Thymus (tissue), 14 donors: ENCODE measurements at places on chromosomes 4 and X.

GRCh38 chrX:135170877-135171519, at the start of gene CT55:
CT55 (minus strand) TSS chrX:135171398; CDS start chrX:135171171, 227 bp downstream.
- DNase-seq = no peak

GRCh38 chr4:12123707-12124106, 695.0 kb upstream of the HS3ST1 start:
- DNase-seq = no peak

- DNase-seq = no peak
Observed at GRCh38 chr4:26242451-26242850, 78.4 kb upstream of the RBPJ start.

DNA sequence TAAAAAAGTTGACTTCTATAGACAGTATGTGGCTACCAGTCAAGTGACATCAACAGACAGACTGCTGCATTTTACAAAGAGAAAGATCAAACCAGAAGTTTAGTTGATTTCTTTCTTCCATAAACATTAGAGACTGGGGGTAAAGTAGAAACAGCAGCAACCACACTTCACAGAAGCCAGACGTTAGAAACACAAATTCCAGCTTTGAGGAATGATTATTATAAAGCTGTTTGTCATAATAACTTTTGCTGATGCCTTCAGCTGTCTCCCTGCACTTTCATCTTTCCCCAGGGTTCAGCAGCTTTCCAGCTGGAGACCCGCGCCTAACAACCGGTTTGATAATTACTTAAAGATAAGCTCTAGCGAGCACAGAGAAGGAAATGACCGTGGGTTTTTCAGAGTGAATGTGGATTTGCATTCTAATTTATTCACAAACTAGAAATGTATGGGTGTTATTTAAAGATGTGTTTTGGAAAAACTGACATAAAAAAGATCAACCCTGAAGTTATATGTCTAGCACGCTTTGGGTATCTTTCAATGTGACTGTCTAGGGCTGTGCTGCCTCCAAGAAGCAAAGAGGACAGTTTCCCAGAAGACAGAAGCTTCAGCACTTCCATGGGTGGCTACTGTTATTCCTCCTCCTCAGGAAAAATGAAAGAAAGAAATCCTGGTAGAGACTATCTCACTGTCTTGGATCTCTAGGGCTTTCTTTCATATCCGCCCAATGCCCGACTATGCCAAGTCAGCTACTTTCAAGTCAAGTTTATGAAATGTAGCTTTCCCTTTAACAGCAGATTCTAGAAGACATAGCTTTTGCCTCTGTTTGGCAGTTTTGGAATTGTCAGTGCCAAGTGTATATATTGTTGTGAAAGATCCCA, 15.0 kb upstream of the ENAM start:
- no peak for DNase-seq

DNA sequence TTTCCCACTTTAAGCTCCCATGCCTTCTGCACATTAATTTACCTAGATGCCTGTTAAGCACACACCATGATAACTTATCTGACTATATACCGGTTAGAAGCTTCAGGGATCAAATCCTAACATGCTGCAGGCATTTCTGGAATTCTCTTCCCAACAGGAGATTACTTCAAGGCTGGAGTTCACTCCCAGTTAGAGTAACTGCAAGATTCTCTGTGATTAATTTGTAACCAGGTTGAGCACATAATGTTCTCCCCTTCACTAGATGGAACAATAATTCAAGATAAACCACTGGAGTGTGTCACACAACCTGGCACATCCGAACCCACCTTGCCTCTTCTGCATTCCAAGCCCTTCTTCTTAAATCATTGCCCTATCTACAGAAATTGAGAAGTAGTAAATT, 11.8 kb upstream of the UGT2A3 start:
- DNase-seq = no peak

- DNase-seq = no peak
Observed at GRCh38 chr4:174281901-174282300, 1.6 kb downstream of the FBXO8 start.

GRCh38 chr4:87052615-87053014, 117.8 kb downstream of the AFF1 start:
- no peak for DNase-seq

DNA sequence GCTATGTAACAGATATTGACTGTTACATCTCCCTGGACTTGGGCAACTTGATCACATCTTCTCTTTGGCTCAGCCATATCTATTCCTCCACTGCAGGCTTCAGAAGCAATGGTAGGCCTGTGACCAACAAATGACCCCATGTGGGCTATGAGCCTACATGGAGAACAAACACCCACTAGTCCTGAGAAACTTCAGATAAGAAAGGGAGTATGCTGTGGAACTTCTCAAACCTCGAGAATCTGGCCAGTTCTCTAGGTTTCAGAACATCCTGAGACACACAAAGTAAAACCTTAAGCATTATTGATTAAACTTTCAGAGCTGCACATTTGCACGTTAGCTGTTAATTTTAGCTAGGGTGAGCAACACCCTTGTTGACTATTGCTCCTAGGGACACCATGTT, 16.3 kb downstream of the RBMX2 start:
- no peak for DNase-seq

- DNase-seq = no peak
Observed at GRCh38 chr4:105808750-105809041, 86.6 kb upstream of the NPNT start.

DNA sequence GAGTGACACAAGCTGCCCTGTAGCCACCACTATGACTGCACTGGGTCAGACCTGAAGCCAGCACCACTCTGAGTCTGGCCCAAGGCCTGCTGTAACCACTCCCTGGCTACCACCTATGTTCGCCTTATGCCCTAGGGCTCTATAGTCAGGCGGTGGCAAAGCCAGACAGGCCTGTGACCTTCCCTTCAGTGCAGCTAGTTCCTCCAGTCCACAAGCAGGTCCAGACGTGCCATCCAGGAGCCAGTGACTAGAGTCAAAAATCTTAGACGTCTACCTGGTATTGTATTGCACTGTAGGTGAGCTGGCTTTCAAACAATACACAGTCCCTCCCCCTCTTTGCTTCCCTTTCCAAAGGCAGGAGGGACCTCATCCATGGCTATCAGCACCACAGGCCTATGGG, 54.0 kb upstream of the RNF128 start:
- no peak for DNase-seq

DNA sequence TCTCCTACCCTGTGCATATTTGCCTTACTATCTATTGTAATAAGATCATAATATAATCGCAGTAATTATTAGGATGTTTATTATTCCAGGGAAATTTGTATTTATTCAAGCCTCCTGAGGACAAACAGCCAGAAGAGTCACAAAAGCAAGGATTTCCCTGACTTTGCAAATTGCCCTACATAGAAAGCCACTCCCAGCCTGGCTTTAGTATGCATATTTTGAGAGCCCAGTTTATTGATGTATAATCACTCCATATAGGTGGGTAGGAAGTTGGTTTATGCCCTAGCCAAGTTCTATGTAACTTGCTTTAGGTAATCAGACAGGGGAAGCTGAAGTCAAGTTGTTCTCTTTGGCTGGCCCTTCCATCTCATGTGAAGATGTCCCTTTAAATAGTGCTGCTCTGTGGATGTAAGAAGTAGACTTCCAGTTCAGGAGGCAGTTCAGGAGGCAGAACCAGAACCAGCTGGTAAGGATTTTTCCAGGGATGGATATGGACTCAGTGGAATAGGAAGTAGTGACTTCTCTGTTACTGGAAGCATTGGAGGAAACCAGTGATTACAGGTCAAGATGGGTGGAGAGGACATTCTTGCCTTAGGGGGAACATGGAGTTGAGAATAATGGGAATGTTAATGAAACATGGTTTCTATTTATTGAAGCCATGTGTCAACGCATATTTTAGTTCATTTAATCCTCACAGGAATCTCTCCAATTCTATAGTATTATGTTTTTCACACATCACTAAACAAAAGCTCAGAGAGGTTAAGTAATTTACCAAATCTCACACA, 70.5 kb upstream of the KIT start:
- DNase-seq = no peak

DNA sequence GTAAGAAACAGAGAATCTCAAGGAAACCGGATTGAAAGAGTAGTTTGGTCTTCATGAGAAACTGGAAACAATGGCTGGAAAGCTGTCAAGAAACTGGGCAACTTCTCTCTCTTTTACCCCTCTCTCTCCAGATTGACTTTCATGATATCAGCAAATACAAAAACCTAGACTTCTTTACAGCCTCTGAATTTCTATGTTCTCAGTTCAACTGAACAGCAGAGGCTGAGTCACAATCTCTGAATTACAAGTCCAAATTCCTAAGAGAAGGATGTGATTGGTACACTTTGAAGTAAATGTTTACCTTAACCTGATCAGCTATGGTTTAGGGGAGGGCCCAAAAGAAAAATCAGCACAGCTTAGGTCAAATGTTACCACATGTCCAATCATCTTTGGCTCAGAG, 974.9 kb downstream of the RPA4 start:
- DNase-seq = no peak

DNA sequence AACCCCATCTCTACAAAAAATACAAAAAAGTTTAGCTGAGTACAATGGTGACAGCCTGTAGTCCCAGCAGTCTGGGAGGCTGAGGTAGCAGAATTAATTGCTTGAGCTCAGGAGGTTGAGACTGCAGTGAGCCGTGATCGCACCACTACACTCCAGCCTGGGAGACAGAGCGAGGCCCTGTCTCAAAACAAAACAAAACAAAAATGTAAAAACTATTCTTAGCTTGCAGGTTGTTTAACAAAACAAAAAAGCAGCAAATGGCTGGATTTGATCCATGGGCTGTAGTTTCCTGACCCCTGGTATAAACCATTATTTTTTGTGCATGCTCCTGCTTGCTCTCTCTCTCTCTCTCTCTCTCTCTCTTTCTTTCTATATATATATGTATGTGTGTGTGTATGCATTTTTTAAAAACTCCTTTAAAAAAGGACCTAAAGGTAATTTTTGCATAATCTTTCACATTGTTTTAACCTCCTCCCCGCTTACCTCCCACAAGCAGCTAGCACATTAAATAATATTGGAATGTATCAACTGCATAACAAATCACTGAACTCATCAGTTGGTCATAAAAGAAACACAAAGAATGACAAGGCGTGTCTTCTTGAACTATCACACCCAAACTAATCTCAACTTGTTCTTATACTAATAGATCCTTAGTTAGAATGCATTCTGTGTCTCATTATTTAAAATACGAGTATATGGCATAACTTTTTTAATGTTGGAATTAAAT, 4.8 kb downstream of the AREG start:
- no peak for DNase-seq

DNA sequence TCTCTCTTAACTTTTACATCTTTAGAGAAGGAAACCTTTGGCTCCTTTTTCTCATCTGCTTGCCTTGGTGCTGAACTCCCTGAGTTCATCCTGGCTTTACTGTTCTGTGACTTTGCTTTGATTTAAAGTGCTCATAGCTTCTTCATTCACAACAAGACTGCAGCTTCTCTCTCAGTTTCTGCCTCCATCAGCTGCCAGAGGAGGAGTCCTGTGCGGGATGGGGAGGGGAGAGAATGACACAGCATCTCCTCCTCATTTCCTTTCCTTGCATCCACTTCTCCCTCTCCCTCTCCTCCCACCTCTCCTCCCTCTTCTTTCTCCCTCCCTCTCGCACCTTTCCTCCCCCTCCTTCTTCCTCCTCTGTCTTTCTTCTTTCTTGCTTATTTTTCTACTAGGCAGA, 42.0 kb downstream of the CBLL2 start:
- DNase-seq = no peak

GRCh38 chr4:116217781-116218180, 867.6 kb downstream of the TRAM1L1 start:
- DNase-seq = no peak

DNA sequence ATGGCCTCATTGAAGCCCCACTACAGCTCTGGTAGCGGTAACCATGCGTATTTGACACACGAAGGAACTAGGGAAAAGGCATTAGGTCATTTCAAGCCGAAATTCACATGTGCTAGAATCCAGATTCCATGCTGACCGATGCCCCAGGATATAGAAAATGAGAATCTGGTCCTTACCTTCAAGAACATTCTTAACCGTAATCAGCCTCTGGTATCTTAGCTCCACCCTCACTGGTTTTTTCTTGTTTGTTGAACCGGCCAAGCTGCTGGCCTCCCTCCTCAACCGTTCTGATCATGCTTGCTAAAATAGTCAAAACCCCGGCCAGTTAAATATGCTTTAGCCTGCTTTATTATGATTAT, 876 bp downstream of the HPRT1 start:
- DNase-seq = no peak

DNA sequence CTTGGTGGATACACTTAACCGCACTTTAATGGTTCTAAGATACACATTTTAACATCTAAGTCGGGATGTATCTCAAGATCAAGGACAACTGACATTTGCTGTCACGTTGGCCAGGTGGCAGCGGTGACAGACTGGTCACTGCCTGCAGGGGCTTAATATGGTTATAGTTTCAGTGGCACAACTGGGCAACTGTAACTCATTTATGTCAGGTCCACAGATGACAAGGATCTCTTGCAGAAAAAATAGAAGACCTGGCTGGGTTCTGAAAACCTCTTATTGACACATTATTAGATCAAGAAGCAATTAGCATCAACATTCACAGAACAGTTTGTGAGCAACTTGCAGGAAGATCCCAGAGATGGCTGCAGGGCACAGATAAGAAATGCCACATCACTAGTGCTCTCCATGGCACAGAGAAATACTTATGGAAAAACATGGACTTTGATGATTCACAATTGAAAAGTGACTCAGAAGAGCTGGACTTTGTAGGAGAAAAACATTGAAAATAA, 99.6 kb upstream of the SORBS2 start:
- DNase-seq = no peak

DNA sequence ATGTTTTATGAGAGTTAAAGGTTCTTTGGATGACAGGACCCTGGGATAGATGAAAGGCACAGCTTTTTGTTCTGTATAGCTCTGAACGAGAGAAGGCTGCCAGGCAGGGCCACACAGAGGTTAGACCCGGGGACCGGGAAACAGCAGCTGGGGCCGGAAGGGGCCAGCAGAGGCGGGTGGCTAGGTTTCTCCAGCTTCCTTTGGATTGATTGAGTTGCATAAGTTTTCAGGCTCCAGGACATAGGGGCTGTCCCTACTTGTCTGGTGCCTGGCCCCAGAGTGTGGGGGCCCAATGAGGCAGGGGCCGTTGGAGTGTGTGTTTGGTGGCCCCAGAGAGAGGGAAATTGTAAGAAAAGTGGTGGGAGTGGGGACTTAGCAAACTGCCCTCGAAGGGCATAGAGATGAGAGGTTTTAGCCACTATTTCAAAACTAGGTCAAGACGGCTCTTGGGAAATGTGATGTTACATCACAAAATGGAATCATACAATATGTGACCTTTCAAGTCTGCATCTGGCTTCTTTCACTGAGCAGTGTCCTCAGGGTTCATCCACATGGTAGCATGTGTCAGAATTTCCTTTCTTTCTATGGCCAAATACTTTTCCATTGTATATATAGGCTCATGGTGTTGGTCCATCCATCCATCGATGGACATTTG, 3.7 kb downstream of the ZFP92 start:
- no peak for DNase-seq

DNA sequence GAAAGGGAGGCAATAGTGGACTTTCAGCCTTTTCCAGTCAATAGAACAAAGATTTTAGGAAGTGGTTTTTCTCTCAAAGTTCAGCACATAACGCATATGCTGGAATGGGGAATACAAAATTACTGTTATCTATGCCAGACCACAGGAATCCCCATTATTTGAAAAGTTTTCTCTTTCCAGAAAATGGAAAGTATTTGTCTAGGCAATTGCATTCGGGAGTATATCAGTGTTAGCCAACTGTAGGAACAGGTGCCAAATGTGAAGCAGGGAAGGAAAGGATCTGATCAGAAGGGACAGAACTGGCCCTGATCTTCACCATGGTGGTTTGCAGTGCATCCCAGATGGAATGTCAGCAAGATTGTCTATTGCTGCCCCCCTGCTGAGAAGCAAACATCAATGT, 213.6 kb downstream of the CPE start:
- no peak for DNase-seq
